ENCODE measurements at places on chromosomes 2 and 18.

DNA sequence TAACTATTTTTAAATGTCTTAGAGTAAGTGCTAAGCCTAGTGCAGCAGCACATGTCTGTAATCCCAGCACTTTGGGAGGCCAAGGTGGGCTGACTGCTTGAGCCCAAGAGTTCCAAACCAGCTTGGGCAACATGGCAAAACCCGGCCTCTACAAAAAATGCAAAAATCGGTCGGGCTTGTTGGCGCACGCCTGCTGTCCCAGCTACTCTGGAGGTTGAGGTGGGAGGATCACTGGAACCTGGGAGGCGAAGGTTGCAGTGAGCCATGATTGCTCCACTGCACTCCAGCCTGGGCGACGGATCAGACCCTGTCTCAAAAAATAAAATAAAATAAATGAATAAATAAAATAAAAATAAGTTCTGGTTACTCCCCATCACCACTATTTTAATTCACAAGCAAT lies 783.4 kb downstream of the ERBB4 start:
- DNase-seq = no peak

- DNase-seq = peak; percentile 28
These were observed 213.3 kb downstream of the ACKR3 start for GRCh38 chr2:236782938-236783337.

DNA sequence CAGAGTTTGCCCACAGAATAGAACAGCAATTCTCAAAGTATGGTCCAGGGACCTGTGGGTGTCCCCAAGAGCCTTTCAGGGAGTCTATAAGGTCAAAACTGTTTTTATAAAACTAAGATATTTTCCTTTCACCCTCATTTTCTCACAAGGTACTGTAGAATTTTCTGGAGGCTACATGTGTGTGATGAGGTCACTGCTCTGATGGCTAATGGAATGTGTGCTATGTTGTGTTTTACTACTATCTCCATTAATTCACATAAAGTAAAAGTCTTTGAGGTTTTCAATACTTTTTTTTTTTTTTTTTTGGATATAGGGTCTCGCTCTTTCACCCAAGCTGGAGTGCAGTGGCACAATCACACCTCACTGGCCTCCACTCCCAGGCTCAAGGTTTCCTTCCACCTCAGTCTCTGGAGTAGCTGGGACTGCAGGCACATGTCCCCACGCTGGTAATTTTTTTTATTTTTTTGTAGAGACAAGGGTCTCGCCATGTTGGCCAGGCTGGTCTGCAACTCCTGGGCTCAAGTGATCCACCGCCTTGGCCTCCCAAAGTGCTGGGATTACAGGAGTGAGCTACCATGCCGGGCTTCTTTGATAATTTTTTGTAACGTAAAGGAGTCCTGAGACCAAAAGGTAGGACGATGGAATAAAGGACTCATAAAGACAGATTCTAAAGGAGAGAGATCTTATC lies 1.8 kb downstream of the TRABD2A start:
- DNase-seq = no peak

- no peak for DNase-seq
These were observed 298.9 kb downstream of the TCF4 start for GRCh38 chr18:55289048-55289447.

DNA sequence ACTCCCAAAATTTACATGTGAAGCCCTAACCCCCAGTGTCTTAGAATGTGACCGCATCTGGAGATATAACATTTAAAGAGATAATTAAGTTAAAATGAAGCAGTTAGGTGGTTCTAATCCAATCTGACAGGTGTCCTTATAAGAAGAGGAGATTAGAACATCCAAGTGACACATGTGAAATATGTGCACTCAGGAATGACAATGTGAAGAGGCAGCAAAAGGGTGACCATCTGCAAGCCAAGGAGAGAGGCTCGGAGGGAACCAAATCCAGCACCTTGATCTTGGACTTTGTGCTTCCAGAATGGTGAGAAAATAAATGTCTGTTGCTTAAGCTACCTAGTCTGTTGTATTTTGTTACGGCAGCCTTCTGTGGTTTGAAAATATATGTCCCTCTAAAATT lies 165.4 kb downstream of the FIGN start:
- no peak for DNase-seq

DNA sequence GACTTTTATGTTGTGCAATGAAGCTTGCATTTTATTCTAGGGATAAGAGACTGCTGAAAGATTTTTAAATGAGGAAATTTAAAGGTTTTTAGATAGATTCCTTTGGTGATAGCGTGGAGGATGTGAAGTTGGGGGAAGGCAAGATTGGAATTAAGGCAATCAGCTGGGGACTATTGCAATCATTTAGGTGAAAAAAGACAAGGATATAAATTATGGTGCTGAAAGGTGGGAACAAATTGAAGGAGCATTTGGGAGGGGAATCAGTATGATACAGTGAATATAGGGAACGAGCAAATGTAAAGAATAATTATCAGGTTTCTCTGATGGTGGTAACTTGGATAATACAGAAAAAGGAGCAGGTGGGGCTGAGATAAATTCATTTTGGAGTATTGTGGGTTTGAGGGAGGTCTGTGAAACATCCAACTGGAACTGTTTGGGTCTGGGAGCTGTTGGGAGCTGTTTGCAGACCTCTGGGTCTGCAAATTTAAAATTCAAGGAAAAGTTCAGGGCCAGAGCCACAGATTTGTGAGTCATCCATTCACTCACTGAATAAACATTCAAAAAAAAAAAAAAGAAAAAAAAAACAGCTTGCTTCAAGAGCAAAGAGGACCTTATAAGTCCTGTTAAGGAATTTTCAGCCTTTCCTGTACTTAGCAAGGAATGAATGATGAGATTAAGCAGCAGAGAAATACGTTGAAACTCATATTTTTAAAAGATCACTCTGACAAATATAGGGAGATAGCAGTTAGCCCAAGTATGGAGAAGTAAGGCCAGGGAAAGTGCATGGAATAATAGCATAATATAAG lies 257.5 kb upstream of the FN1 start:
- DNase-seq = no peak

DNA sequence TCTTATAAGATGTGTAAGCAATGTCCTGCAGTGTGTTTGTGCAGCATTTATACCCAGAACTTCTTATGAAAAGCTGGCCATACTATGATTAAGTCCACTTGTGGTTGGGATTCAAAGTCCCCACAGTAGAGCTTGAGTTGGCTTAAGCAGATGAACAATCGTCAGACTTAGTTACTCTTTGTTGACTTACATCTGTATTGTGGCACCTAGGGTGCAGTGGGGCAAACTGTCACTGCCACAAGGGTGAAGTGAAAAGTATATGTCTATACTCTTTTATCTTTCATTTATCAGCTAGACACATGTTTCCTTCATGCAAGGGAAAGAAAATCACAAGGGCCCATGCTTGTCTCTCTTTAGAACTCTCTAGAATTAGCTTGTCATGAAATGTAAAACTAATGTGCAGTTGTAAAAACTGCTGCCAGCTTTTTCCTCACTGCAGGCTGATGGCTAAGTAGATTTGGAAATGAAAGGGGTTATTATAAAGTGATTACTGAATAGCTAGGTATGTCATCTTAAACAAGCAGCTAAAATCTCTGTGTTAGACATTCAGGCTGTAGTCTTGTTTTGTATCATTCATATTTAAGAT lies 474.5 kb downstream of the PTPRM start:
- no peak for DNase-seq

- DNase-seq = no peak
These were observed 66.6 kb upstream of the HDAC4 start for GRCh38 chr2:239467281-239467955.

DNA sequence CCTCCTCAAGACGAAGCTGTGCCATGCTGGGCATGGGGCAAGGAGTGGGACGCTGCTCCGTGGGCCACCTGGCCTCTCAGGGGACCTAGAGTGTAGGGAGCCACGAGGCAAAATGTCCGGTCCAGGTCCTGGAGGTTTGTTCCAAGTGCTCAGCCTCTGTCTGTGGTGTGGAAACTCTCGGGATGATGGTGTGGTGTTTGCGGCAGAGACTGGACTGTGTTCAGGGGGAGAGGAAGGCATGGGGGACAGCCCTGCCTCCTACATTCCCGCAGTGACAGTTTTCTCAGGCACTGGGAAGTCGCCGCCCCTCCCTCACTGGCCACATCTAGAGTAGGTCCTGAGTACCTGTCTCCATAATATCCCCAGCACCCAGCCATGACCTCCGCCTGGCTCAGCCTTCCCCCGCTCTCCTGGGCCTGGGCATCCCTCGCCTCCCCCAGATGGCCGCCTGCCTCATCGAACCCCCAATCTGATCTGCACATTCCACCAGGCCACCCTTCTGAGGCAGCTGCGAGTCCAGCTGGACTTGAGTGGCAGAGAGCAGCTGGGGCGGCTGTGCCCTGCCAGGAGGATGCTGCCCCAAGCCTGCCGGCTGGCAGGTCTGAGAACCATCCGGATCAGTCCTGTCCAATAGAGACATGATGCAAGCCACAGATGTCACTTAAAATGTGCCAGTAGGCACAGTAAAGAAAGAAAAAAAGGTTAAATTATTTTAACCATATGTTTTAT lies 6.2 kb downstream of the KCNIP3 start:
- no peak for DNase-seq

DNA sequence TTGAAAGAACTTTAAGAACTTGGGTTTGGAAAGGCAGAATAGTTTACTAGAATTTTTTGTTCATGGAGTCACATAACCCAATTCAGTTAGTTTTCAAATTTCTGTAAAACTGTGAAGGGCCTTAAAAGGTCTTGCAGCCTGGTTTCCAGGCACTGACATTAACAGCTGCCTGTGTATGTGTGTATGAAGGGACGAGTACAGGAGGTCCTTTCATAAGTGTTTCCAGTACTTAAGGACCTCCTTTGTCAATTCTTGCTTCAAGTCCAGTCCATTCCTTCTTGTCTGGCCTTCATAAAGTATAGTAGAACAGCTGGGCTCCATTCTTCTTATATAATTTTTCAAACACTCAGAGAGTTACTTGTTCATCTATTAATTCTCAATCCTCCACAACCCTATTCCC lies 136.5 kb downstream of the NR4A2 start:
- DNase-seq = no peak

- no peak for DNase-seq
These were observed 203.3 kb downstream of the PTGR3 start for GRCh38 chr18:75005626-75006025.

- peak; percentile 65 for DNase-seq
These were observed 10.1 kb downstream of the IL37 start for GRCh38 chr2:112920923-112921532.

GRCh38 chr2:220586980-220587530 lies 959.6 kb downstream of the SLC4A3 start:
- no peak for DNase-seq

DNA sequence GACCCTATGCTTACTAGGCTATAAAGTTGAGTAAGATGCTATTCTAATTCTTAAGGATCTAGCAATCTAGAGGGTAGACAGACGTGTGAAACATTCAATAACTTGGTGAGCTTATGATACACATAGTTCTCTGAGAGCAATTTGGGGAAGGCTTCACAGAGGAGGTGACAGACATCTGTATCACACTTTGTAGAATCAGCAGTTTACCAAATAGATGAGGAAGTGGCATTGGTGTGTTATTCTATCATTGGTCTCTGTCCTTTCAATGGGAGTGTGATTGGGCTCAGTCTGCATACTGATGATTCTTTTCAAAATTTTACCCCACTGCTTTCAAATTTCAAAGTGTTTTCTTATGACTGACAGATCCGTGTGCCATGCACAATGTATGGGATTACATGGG lies 47.0 kb upstream of the TMEM178A start:
- DNase-seq = no peak

DNA sequence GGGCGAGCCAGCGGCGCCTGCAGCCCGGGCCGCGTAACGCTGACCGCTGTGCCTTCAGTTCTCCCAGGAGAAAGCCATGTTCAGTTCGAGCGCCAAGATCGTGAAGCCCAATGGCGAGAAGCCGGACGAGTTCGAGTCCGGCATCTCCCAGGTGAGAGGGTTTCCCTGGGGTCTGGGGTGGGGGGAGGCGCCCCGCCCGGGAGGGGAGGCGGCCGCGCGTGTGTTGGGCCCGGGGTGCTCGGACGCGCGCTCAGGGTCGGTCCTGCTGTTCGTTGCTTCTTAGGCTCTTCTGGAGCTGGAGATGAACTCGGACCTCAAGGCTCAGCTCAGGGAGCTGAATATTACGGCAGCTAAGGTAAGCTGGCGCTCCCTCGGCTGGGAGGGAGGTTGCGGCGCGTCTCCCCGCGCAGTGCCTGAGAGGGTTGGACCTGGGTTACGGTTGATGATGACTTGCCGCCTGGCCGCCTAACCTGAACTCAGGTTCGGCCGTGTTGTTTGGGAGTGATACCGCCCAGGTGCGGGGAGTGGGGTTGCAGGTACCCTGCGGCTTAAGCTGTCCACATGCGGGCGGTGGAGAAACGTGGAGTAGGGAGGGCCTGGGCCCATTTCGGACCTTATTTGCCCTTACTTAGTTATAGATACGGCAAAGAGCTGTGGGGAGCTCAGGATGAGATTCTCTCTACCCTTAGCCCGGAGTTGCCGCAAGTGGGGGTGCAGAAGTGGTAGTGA lies 638 bp downstream of the RPS7 start:
- peak; percentile 33 for DNase-seq

- no peak for DNase-seq
These were observed 9.5 kb upstream of the CNNM3 start for GRCh38 chr2:96806468-96807126.

DNA sequence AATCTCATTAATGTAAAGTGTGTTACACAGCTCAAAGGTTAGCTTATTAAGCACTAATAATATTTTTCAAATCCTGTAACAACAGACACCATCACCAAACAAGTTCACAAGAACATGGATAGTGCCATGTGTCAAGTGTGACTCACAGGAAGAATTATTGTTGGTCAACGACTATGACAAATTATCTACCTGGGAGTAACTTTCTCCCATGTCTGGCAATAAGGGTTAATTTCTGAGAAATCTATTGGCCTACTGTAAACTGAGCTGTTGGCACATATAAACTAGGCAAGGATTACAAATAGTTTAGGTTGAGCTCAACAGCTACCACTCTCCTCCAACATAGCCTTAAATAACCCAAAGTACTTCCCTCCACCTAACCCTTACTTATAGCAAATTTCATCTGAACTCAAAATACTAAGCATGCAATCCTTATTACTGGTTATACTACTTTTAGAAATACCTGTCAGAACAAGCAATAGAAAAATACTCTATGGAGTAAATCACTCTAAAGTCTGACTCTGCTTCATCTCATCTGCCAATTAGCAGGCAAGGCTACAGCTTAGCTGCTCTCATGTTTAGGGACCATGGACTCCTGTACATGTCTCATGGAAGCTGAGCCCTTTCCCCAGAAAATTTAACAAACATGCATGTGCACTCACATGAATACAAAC lies 223.0 kb downstream of the NBAS start:
- no peak for DNase-seq

GRCh38 chr2:102337481-102338386 lies 17.9 kb upstream of the IL18R1 start:
- DNase-seq = peak; percentile 46
